ENCODE measurements at places on chromosomes 1 and 21.

- no peak for DNase-seq
Measured at GRCh38 chr1:58457023-58457635, 89.4 kb downstream of the OMA1 start.

DNA sequence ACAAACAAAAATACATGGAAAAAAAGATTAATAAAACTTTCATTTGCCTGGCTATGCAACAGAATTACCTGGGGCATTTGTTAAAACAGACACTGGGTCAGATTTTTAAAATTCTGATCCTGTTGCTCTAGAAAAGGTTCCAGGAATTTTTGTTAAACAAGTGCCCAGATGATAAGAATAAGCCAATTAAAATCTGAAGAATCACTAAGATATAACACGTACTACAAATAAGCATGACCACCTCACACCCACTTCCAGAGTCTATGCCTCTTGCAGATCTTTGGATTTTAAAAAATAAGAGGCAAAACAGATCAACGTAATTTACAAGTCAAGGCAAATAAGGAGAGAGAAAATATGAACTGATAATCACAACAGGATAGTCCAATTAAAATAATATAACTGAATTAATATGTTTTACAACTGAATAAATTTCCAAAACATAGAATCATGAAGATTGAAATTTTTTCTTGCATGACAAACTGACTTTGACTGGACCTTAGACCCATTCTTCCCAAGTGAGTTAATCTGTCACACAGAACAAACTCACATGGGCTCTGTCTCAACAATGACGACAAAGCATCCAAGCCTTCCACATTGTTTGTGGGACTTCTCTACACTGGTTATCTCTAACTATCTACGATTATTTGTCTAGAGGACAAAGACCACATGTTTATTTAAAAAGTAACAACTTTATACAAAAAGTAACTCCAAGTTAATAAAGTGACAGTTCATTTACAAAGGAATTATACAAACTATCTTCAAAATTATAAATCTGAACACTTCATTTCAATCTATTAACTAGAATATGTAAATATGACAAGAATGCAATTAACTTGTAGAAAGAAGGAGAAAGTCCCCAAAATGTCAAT, 56.9 kb downstream of the COP1 start:
- no peak for DNase-seq

DNA sequence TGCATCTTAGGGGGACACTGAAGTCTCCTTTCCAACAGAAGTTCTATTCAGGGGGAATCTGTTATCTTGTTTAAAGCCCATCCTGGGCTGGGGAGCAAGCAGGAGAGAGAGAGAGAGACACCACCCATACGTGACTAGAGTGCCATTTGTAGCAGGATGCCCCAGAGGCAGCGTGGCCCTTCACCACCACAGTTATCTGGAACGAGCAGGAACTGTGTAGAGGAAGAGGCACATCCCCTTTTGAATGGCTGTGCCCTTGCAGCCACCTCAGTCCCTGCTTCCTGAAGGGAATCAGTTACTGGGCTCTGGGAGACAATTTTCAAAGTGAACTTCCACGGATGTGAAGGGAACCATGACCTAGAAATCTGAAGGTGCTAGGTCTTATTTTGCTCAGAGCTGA, 19.4 kb upstream of the LAMTOR5 start:
- no peak for DNase-seq

DNA sequence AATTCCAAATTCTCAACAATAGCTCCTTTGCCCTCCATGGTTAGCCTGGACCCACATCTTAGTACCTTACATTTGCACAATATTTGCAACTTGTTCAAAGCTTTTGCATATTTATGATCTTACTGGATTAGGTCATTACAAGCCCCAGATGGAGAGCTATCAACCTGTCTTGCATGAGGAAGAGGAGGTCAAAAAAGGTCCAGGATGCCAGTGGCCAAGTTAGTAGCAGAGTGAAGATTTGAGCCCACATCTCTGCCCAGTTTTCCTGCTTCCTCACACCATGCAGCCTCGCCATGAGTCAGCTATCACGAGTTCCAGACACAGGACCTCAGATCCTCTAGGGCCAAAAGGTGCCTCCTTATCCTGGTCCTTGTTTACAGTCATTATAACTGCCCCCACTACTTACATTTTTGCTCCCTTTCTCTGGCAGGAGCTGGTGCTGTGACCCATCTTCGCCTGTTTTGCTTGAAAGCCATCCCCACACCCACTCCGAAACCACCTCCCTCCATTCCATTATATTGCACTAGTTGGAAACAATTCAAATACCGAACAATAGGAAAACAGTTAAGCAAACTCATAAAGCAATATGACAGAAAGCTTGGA, 5.0 kb upstream of the AHCYL1 start:
- no peak for DNase-seq

DNA sequence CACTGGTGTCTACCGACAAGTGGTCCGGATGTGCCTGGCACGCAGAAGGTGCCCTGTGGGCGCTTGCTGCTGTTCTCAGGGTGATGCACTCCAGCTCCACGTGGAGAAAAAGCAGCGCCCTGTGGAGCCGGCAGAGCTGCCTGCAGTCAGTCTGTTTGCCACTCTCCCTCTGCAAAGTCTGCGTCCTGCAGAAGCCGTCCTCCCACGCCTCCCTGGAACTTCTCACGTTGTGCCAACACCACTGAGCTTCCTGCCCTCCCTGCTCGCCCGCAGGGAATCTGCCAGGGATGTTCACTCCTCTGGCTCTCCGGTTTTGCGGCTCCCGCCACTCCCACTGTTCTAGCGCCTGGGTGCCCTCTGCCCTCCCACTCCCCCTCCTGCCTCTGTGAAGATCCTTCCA, 19.8 kb upstream of the UBXN10 start:
- DNase-seq, result no peak

- DNase-seq, result peak; percentile 24
Measured at GRCh38 chr1:85580872-85581801, 576 bp downstream of the CCN1 start.

GRCh38 chr1:183495420-183495819, 23.1 kb downstream of the SMG7 start:
- no peak for DNase-seq

DNA sequence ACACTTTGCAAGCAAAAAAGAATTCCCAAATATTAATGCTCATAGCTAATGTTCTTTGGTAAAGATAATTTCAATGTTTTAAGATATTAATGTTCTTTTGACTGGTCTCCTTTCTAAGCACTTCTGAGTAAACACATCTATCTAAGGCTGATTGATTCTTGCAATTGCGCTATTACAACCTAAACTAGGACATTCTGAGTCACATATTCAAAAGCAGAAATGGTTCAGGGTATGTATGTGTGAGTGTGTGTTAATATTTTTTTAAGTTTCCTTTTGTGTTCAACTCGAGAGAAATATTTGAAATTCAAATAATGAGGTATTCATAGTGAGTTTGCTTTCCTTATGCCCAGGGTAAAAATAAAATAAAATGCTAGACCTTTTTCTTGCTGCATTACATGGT, 203.6 kb upstream of the GRIK3 start:
- no peak for DNase-seq

DNA sequence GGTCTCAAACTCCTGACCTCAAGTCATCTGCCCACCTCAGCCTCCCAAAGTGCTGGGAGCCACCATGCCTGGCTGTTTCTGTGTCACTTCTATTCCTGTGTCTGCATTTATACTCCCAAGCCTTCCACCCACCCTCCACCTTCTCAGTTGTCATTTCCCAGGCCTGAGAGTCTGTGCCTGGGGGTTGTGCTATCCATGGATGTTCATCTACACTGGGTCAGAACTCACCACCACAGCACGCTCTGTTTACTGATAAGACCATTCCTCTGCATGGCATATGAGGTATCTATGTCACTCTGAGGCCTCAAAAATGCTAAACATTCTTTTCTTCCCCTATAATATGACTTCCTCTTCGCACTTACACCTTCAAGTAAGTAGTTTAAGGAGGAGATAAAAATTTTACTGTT, 6.1 kb downstream of the NENF start:
- DNase-seq, result no peak

DNA sequence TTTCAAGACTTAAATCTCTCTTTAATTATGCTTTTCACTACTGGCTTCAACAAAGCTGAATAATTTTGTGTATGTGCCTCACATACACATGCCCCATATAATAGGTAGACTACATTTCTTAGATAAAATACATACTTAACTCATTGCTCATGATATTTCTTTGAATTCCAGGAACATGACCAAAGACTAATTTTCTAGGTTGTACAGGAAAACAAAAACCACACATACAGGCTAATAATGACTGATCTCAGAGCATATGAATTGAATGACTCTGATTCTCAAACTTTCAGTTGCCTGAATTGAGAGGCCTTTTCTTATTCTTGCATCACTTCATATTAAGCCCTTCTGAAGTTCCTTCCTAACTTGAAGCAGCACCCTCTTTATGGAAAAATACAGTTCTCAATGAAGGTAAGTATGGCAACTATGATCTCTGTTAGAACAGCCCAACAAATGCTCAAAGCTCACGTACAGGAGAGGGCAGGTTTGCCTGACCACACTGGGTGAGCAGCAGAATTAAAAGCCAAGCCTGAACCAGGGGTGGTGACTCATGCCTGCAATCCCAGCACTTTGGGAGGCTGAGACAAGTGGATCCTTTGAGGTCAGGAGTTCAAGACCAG, 22.6 kb upstream of the UAP1 start:
- DNase-seq, result no peak

GRCh38 chr21:35351434-35351833, 302.3 kb upstream of the RUNX1 start:
- DNase-seq, result no peak

- no peak for DNase-seq
Measured at GRCh38 chr1:188372821-188373220, 1544.1 kb downstream of the PLA2G4A start.

- DNase-seq, result no peak
Measured at GRCh38 chr1:11473491-11474034, 5.4 kb upstream of the DISP3 start.

DNA sequence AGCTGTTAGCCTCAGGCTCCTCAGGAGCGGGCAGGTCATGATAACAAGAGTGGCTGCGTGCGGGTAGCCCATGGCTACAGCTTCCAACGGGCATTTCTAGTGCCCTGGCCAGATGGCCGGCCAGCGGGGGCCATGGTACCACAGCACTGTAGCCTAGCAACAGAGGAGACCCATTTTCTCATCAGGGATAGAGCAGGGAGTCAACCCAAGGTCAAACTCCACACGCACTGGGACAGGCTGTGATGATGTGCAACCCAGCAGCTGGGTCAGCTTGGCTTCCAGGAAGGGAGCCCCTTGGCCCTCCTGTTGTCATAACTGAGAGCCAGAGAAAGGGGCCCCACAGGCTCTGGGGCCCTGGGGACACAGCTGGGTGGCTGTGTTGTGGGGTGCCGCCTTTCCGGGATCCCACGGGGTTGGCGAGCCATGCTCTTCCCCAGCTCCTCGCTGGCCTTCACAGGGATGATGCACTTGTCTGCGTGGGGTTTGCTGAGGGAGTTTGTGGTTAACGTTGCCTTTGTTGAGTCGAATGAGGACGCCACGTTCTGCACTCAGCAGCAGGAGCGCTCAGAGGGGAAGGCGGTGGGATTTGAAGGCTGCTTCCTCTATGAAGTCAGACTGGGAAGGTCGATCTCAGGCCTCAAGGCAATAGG, 46.3 kb downstream of the COL18A1 start:
- DNase-seq, result no peak

GRCh38 chr1:222948079-222948478, 133.2 kb downstream of the DISP1 start:
- no peak for DNase-seq

DNA sequence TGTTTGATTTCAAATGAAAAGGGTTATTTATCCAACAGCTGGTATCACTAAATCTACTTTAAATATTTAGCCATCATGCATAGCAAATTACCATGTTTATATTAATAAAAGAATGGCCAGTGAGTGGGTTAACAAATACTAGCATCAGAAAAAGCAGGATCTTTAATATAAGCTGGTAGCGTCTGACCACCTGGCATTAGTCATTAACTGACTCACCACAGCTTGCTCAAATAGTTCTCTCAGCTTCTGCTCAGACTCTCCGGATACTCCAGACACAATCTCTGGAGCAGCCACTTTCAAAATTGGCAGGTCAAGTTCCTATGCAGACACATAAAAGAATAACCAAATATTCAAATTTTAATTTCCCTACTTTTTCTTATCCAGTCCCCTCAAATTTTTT, 29.6 kb downstream of the NVL start:
- no peak for DNase-seq

- DNase-seq, result no peak
Measured at GRCh38 chr1:221302810-221303209, 423.6 kb downstream of the HLX start.

GRCh38 chr1:89739013-89739843, 81.6 kb upstream of the LRRC8D start:
- no peak for DNase-seq

- DNase-seq, result no peak
Measured at GRCh38 chr1:32825181-32825580, 7.7 kb downstream of the S100PBP start.

- DNase-seq, result no peak
Measured at GRCh38 chr1:240962086-240962485, 350.1 kb upstream of the GREM2 start.

DNA sequence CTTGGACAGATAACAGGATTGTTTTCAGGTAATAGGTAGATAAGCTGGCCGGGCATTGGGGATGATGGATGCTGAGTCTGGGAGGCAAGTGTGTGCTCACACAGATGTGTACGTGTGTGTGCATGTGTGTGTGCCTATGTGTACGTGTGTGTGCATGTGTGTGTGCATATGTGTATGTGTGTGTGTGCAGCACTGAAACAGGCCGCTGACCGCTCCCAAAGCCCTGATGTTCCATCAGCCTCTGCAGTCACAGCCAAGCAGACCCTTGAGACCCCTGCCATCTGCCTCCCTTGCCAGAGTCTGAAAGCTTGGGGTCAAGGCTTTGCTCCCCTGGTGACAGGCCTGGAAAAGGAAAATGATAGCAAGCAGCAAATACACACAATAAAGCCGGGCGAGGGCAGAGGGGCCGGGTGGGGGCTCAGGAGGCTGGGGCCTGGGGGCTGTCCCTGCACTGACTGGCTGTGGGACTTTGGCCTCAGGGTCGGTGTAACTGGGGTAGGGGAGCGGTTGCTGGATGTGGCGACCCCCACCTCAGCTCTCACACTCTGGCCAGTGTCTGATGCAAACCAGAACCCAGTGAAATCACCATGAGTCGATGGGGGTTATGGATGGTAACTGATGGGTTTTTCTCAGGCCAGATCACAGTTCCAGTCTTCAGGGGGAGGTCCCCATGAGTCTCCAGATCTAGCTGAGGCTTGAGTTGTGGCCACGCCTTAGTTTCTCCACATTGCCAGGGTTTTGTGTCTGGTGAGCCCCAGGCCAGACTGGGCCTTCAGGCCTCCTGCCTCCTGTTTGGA, 9.2 kb upstream of the TNFRSF8 start:
- DNase-seq, result no peak
